ENCODE measurements at places on chromosomes 3 and 15. TPM values are rescaled to one million over a fixed set of nuclear protein-coding genes. Genes with fewer than 3 reads are reported as not detected.

DNA sequence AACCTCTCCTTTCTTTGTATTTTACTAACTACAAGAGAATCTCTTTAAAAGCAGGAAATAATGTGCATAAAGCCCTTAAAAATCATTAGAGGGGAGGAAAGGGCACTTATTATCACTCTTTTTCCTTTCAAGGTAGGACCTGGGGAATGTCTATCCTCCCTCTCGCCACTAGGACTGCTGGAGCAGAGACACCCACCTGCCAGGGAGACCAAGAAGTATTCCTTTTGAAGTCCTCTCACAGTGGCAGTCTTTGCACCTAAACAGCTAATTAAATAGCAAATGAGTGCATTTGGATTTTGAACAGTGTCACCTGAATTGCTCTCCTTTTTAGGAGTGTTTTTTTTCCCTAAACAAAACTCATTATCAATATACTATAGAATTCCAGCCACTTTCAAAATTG lies 874.1 kb downstream of the ZPLD1 start:
- no peak for DNase-seq

GRCh38 chr3:25423780-25424588 lies 4.1 kb upstream of the RARB start:
- no peak for DNase-seq

The GNAT1 gene
- not detected for polyA plus RNA-seq

DNA sequence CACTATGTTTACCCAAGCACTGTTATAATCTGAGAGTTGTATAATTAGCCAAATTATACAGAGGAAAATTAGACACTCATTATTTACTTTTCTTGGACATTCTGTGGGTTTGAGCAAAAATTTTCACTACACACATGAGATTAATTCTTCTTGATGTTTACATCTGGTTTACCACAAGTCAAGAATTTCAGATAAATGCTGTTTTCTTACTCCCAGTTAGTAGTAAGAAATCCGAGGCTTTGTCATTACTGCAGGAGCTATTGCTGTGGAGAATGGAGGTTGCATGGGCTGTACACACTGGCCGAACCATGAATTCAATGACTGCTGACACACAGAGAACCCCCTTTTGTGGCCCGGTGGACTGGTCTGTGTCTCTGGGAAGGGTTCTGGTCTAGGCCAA lies 207.7 kb upstream of the CFAP20DC start:
- DNase-seq, result no peak

Data from right lung (tissue), 10 donors.